ENCODE measurements at places on chromosomes 2 and 18.

GRCh38 chr2:60335533-60336237, 217.8 kb downstream of the BCL11A start:
- no peak for DNase-seq

GRCh38 chr2:215830304-215830703, 183.0 kb downstream of the MREG start:
- DNase-seq: no peak

- no peak for DNase-seq
Observed at GRCh38 chr2:167013227-167013626, 124.9 kb downstream of the XIRP2 start.

GRCh38 chr2:57677296-57677695, 369.3 kb upstream of the VRK2 start:
- DNase-seq: no peak

DNA sequence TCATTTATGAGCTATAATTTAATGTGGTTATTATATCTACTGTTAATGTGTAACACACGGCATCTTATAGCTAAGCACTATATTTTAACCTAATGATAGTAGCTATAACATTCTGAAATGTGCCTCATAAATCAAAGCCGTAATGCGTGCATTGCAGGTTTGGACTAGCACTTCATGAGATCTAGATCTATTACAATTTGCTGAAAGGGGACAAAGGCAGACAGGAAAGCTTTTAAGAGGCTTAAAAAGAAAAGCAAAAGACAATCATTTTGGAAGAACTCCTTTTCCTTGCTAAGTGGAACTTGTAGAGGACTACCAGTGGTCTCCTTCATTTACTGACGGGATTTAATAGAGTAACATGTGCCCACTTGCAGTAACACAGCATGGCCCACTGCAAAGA, 213.1 kb downstream of the NBAS start:
- DNase-seq: no peak

Data from naive thymus-derived CD8-positive, alpha-beta T cell (primary cell).